Activated CD4-positive, CD25-positive, alpha-beta regulatory T cell treated with anti-CD3 and anti-CD28 coated beads, Interleukin-2, amount 50 U/mL, for 72 hours (primary cell): ENCODE measurements at places on chromosomes 12 and 14.

DNA sequence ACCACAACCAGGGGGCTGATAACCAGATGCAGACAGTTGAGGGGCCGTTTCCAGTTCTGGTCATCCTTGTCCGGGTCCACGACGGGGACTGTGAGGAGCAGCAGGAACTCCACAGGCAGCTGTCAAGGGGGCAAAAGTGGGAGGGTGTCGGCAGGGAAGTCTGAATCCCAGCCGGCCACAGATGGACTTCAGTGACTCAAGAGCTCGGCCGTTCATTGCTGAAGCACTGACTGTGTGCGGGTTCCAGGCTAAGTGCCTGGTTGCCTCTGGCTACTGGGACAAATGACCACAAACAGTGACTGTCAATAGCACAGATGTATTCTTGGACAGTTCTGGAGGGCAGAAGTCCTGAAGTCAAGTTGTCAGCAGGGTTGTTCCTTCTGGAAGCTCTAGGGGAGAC lies 19.6 kb downstream of the SLC8B1 start:
- DNase-seq, result no peak

DNA sequence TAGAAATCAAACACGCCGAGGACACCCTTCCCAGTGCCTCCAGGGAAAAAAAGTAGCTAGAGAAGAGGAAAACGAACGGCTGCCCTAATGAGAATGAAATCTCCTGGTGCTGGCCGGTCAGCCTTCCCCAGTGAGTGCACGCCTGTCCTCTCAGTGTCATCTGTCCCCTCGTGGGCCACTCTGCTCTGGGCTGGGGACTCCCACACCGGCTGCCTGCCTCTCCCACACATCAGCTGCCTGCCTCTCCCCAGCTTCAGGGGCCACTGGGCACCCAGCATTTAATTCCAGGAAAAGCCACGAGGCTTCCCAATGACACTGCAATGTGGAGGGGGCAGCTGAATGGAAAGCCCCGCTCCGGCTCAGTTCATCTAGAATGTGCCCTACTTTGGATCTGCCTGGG lies 59.0 kb downstream of the CCDC85C start:
- DNase-seq, result no peak

DNA sequence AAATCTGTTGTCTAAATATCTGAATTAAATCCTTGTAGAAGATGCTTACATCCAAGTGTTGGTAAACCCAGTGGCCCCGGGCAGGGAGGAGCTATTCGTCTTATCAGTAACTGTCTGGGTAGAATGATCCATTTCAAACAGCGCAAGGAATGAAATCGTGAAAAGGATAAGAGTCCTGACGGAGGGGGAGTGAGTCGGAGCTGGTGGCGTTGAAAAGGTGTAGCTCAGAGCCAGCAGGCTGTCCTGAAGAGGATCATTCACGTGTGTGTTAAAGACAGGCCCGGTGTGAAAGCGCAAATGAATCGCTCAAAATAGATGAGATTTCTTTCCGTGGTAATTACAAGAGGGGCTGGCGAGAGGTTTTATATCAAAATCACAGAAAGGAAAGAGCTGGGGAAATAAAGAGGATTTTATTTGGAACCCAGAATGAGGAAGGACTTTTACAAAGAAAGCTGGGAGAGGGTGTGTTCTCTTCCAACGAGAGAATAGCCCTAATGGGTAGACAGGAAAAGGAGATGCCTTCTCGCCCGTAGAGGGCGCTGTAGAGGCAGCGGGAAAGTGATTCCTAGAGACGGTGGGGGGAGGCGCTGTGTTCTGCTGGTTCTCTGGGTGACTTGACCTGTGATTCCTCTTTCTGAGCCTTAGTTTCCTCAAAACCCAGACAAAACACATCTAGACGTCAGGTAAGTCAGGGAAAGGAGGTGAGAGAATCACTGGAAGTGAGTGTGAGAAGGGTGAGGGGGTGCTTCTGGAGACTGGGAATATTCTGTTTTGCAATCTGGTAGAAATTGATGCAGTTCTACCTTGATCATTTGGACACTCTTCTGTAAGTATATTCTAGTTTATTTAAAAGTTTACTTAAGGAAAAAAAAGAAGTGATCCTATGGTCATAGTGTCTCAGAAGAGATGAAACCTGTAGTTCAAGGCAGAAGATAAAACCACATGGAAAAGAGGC lies 39.3 kb downstream of the SRRM4 start:
- DNase-seq, result no peak

- no peak for DNase-seq
Observed at GRCh38 chr14:102802834-102803523, 25.7 kb downstream of the TRAF3 start.

DNA sequence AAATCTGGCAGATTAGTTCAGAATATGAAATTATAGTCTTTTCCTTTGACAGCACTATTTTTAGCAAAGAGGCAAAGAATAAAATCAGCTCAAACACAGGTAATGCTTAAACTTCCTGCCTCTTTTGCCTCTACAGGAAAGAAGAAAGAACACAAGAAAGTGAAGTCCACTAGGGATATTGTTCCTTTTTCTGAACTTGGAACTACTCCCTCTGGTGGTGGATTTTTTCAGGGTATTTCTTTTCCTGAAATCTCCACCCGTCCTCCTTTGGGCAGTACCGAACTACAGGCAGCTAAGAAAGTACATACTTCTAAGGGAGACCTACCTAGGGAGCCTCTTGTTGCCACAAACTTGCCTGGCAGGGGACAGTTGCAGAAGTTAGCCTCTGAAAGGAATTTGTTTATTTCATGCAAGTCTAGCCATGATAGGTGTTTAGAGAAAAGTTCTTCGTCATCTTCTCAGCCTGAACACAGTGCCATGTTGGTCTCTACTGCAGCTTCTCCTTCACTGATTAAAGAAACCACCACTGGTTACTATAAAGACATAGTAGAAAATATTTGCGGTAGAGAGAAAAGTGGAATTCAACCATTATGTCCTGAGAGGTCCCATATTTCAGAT lies 17.4 kb downstream of the TMPO start:
- DNase-seq, result no peak

DNA sequence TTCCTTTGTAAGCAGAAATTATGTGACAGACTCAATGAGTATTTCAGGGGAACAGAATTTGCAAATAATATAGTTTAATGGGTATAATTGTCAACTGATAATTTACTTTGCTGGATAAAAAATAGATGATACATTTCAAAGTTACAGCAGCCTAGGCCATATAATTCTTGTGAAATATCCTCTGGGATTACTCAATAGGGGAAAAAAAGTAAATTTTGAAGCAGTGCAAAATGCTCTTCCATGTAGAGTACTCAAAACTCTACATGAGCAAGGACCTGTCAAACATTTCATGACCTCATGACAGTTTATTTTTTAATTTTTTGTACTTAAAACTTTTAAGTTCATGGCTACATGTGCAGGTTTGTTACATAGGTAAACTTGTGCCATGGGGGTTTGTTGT lies 163.3 kb downstream of the DACT1 start:
- DNase-seq, result no peak

DNA sequence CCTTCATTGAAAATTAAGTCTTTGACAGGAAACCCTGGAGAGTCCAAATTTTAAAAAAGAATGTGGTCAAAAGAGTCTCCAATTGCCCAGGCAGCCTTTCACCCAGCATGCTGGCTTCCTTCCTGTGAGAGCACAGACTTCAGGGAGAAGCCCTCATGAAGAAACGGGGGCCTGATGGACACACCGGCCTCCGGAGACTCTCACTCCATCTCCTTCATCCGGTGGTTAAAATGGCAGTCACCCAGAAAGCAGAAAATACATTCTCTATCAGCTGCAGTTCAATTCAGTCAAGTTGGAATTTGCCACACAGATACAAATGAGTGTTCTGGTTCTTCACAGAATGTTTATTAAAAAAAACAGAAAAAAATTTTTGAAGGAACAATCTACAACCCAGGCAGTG lies 56.5 kb downstream of the CPM start:
- no peak for DNase-seq

DNA sequence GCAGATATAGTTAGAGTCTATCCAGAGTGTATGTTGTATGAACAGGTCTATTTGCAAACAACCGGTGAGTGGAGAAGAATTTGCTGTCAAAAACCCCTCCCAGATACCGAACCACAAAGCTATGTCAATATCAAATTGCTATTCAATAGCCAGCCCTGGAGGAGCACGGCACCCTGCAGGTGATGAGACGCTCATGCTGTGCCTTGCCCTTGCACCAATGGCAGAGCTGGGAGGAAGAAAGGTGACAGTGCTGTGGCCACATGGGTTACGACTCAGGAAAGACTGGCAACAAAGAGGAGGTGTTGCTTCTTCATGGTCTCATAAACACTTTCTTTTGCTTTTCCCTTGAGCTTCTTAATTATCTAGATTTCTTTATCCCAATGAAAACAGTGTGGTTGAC lies 55.7 kb downstream of the PAX9 start:
- DNase-seq, result no peak

- no peak for DNase-seq
Observed at GRCh38 chr12:29226616-29227015, 77.5 kb downstream of the FAR2 start.

GRCh38 chr12:113700943-113701342 lies 229.3 kb upstream of the LHX5 start:
- DNase-seq, result no peak

- no peak for DNase-seq
Observed at GRCh38 chr12:122471324-122472226, 29.2 kb downstream of the ZCCHC8 start.

- no peak for DNase-seq
Observed at GRCh38 chr12:42992826-42993225, 403.3 kb upstream of the PRICKLE1 start.

- DNase-seq, result no peak
Observed at GRCh38 chr12:27018037-27018436, 3.9 kb upstream of the TM7SF3 start.

DNA sequence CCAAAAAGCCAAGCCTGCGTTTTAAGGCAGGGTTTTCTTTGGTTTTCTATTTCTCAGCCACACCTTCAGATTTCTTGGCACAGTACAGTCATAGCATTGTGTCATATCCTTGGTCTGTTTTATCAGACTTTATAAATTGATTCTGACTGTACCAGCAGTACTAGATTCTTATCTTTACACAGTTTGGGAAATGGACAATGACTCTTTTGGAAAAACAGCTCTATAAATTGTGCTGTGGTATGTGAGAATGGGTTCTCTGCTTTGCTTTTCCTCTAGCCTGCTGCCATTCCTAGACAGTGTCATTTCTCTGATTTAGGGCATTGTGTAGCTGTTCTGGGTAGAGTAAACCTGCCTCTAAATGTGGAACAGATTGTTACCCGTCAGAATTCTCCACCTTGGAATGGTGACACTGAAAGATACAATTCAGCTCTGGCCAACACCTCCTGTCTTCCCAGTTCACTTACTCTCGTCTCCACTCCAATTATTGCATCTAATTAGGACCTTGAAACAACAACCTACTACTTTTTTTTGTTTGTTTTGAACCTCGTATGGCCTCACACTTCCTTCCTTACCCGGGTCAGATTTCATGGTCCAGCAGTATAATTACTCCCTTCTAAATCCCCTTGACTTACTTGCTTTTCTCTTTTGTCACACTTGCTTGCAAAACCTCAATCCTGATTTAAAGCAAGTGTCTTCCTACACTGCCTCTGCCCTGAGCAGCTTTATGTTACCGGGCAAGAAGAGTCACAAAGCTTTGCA lies 226.3 kb downstream of the ERC1 start:
- DNase-seq, result no peak

GRCh38 chr14:105871590-105871989 lies 345.2 kb downstream of the TMEM121 start:
- DNase-seq, result no peak

DNA sequence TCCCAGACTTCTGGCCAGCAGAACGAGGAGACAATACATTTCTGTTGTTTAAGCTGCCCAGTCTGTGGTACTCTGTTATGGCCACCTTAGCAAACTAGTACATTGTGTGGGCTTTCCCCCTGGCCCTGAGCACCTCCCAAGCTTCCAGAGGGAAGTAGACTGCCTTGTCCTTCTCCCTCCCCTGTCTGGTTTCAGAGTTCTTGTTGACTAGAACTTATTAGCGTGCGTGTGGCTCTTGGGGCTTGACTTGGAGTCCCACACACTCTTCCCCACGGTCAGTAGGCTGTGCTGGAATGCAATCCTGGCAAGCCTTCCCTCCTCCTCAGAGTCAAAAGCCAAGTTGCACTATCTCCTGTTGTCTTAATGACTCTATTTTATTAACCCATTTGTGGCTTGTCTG lies 27.7 kb downstream of the FBLN5 start:
- no peak for DNase-seq

- no peak for DNase-seq
Observed at GRCh38 chr12:44703182-44703910, 172.8 kb downstream of the NELL2 start.

DNA sequence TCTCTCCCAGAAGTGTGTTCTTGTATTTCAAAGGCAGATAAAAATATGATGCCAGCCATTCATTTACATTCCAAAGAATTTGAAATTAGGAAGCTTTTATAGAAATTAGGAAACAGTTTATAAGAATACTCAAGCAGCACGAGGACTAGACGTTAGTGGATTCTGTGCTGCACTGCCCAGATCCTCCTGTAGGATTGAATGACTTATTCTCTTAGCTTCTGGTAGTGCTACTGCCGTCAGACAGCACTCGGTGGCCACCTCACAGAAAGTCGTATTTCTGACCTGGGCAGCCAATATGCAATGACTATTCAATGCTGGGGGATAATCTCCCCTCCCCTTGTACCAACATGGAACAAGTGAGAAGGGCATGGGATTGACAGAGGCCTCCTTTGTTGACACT lies 326.4 kb downstream of the RPL10L start:
- no peak for DNase-seq

- no peak for DNase-seq
Observed at GRCh38 chr12:105554223-105554678, 223.8 kb downstream of the C12orf75 start.

DNA sequence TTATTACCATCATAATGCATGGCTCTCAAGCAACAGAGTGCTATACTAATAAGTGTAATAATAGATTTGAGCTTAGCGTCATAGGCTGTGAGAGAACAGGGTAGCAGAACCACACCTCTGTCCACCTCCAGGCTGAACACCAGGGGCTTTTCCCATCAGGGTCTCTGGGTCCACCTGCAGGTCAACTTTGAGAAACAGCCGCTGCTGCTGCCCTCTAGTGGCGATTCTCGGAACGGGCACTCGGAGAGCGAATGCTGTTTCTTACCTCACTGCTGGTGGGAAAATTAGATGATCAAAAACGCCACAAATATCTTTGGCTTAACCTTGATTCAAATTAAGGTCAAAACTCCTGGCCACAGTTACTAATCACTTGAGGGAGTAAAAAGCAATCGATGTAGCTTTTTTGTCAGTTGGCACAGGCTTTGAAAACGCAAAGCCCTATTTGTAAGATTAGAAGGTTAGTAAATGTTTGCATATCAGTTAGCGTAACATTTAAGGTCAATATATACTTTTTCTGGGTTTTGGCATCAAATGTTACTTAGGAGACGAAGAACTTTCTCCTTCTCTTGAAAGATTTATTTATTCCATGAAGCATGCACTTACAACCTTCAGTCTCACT lies 127.9 kb upstream of the TMEM132D start:
- peak; percentile 69 for DNase-seq
